Progenitor cell of endocrine pancreas (in vitro differentiated cells): ENCODE measurements at places on chromosomes 2 and 18. TPM values are rescaled to one million over a fixed set of nuclear protein-coding genes. Genes with fewer than 3 reads are reported as not detected.

DNA sequence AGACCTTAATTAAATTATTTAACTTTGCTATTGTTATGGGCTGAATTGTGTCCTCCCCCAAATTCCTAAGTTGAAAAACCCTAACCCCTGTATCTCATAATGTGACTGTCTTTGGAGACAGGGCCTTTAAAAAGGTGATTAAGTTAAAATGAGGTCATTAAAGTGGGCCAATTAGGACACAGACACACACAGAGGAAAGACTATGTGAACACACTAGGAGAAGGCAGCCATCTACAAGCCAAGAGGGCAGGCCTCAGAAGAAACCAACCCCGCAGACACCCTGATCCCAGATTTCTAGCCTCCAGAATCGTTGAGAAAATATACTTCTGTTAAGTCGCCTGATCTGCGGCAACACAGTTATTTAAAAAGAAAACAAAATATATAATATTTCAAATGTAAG lies 6.4 kb downstream of the STK17B start:
- no peak overlapping the region for H3K27ac ChIP-seq
- peaks cover 2% of the 10 kb centered on the region for H3K36me3 ChIP-seq
- no peak overlapping the region for H3K4me3 ChIP-seq
- H3K27me3 ChIP-seq: peaks cover under 1% of the 10 kb centered on the region
- DNase-seq: no peak

- no peak overlapping the region for H3K4me3 ChIP-seq
- H3K27me3 ChIP-seq: no peaks in the 10 kb centered on the region
- no peak for DNase-seq
- peak overlapping the region; percentile 97 for H3K27ac ChIP-seq
- H3K4me1 ChIP-seq: peaks cover 56% of the 10 kb centered on the region
- H3K36me3 ChIP-seq: no peaks in the 10 kb centered on the region
Measured at GRCh38 chr18:73896685-73897084, 250.9 kb downstream of the FBXO15 start.

Gene SNORC
- total RNA-seq: 1.8 and 2.8 TPM in 2 replicates

Gene CERKL
- total RNA-seq: 2.6 and 2.9 TPM in 2 replicates

- no peaks in the 10 kb centered on the region for H3K36me3 ChIP-seq
- DNase-seq: no peak
- H3K27me3 ChIP-seq: no peaks in the 10 kb centered on the region
- no peak overlapping the region for H3K27ac ChIP-seq
Measured at GRCh38 chr2:141906678-141907077, 224.1 kb downstream of the LRP1B start.

DNA sequence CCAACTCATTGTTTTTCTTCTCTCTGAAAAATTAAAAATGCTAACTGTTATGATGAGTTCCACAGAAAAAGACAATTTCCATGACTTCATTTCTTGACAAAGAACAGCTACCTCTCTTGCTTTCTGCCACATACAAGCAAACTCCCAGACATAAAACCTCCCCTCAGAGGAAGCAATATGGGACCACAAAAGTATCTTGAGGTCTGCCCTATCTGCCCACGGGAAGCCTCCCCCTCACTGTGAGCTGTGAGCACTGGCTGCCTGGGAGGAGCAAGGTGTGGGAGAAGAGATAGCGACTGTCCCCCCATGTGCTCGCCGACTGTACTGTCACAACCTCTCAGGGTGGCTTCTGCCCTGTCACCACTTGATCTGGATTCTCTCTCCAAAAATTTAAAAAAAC lies 69.7 kb upstream of the NRP2 start:
- no peak overlapping the region for H3K27ac ChIP-seq
- H3K4me1 ChIP-seq: peaks cover 9% of the 10 kb centered on the region
- H3K36me3 ChIP-seq: peaks cover 1% of the 10 kb centered on the region
- no peak overlapping the region for H3K4me3 ChIP-seq

Gene VIL1
- total RNA-seq: 281 and 305 TPM in 2 replicates

GRCh38 chr18:29912351-29912750 lies 1130.2 kb downstream of the DSC3 start:
- H3K36me3 ChIP-seq: no peaks in the 10 kb centered on the region
- H3K27ac ChIP-seq: no peak overlapping the region
- no peak overlapping the region for H3K4me3 ChIP-seq
- H3K4me1 ChIP-seq: no peaks in the 10 kb centered on the region
- no peaks in the 10 kb centered on the region for H3K27me3 ChIP-seq

DNA sequence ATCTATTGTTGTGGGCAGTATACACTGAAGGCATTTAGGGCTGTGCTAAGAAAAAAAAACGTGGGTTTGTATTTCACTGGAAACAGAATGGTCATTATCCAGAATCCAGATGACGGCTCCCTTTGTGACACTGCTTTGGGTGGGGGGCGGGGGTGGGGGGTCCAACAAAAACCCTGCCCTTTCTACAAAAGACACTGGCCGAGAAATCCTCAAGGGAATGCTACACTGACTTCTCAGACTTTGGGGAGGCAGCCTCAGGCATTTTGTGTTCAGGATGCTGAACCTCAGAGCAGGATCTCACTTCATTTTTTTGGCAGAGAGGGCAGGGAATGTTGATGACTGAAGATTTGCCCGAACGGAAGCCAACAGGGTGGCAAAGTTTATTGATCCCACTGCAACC lies 417.1 kb downstream of the HRH4 start:
- DNase-seq: no peak
- H3K4me3 ChIP-seq: no peak overlapping the region
- H3K27ac ChIP-seq: no peak overlapping the region
- H3K4me1 ChIP-seq: peaks cover 4% of the 10 kb centered on the region
- H3K36me3 ChIP-seq: no peaks in the 10 kb centered on the region

Gene LIPG
- 34.1 and 34.4 TPM in 2 replicates for total RNA-seq

Gene CFC1
- 27.7 and 30.9 TPM in 2 replicates for total RNA-seq

Gene TUBB6
- 7.2 and 10.7 TPM in 2 replicates for total RNA-seq

- no peaks in the 10 kb centered on the region for H3K4me1 ChIP-seq
- H3K27me3 ChIP-seq: no peaks in the 10 kb centered on the region
- H3K27ac ChIP-seq: no peak overlapping the region
- DNase-seq: no peak
- H3K36me3 ChIP-seq: peaks cover 15% of the 10 kb centered on the region
Measured at GRCh38 chr2:235820571-235820970, 326.7 kb downstream of the AGAP1 start.

DNA sequence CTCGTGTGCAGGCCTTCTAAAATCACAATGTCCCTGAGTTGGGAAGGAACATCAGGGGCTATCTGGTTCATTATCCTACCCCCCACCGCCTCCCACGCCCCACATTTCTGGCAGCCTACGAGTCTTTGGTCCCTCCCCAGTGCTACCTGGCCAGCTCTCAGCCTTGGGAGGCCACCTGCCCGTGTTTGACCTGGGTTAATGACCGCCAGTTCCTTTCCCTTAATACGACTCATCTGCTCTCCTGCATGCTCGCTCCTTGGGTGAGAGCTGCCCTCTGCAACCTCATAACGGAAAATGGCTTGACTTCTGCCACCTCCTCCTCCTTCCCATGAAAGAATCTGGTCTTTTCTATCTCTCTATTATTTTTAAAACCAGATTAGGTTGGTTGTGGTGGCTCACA lies 112.5 kb downstream of the NEDD4L start:
- no peak for DNase-seq
- H3K27ac ChIP-seq: peak overlapping the region; percentile 7
- H3K27me3 ChIP-seq: no peaks in the 10 kb centered on the region

Gene STRN
- total RNA-seq: 17.6 and 19.9 TPM in 2 replicates

GRCh38 chr2:96267159-96267971 lies 1.3 kb downstream of the CIAO1 start:
- DNase-seq: no peak
- peaks cover 9% of the 10 kb centered on the region for H3K36me3 ChIP-seq
- peaks cover 18% of the 10 kb centered on the region for H3K4me1 ChIP-seq
- no peaks in the 10 kb centered on the region for H3K27me3 ChIP-seq
- peak overlapping the region; percentile 90 for H3K27ac ChIP-seq

Gene IL1A
- total RNA-seq: 0.12 TPM in 1 of 2 replicates, not detected in the other

DNA sequence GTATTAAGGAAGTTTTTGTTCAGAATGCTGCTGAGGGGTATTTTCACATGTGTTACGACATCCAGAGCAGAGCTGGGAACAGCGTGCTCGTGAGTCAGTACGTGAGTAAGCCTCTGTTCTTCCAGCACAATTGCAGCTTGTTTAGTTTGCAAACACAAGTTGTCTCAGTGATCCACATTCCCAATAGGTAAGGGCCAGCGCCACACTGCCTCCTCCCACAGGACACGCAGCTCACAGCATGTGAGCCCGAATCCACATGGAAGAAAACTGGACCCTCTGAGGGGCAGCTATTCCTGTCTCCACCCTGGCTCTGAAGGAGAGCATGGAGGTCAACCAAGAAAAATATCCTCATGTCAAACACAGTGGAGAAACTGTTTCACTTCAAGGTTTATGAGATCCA lies 173.9 kb upstream of the PID1 start:
- H3K36me3 ChIP-seq: no peaks in the 10 kb centered on the region
- peaks cover 1% of the 10 kb centered on the region for H3K4me1 ChIP-seq
- H3K4me3 ChIP-seq: no peak overlapping the region
- H3K27me3 ChIP-seq: peaks cover 2% of the 10 kb centered on the region
- DNase-seq: no peak

- H3K27ac ChIP-seq: no peak overlapping the region
- no peaks in the 10 kb centered on the region for H3K4me1 ChIP-seq
- H3K36me3 ChIP-seq: no peaks in the 10 kb centered on the region
- H3K27me3 ChIP-seq: no peaks in the 10 kb centered on the region
- no peak for DNase-seq
Measured at GRCh38 chr2:82781176-82781915, 1677.7 kb downstream of the SUCLG1 start.

DNA sequence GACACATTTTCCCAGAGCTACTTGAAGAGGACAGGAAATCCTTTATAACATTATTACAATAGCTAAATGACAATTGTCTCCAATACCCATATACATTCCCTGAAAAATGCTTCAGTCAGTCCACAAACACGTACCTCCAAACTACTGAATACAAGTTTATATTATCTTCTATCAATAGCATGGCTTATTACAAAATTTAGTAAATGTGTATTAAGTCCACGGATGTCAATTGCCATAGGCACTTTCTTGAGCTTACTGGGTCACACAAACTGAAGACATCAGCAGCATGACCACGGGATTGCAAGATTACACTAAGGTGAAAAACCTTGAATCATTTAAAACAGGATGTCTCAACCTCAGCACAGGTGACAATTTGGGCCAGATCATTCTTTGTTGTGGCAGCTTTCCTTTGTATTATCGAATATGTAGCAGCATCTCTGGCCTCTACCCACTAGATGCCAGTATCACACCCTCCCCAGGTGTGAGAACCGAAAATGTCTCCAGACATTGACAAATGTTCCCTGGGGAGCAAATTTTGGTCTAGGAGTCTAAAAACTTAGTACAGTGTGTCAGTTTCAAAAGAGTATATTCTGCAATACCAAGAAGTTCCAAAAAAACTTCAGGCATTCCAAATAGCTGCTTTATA lies 1.4 kb downstream of the MBD2 start:
- DNase-seq: no peak
- H3K27ac ChIP-seq: peak overlapping the region; percentile 82
- peak overlapping the region; percentile 92 for H3K4me3 ChIP-seq
- no peaks in the 10 kb centered on the region for H3K36me3 ChIP-seq
- H3K4me1 ChIP-seq: peaks cover 28% of the 10 kb centered on the region

Gene CTAGE1
- not detected in 2 replicates for total RNA-seq

Gene PLEKHH2
- total RNA-seq: 9.0 and 10.4 TPM in 2 replicates

GRCh38 chr2:12262681-12263436 lies 453.9 kb upstream of the TRIB2 start:
- H3K4me1 ChIP-seq: no peaks in the 10 kb centered on the region
- DNase-seq: no peak
- H3K27me3 ChIP-seq: peaks cover 4% of the 10 kb centered on the region
- no peak overlapping the region for H3K27ac ChIP-seq
- H3K4me3 ChIP-seq: no peak overlapping the region

Gene LCT
- 0.19 TPM in 1 of 2 replicates, not detected in the other for total RNA-seq

Gene SCYGR4
- not detected in 2 replicates for total RNA-seq

GRCh38 chr2:237774811-237775553 lies 23.6 kb upstream of the RBM44 start:
- H3K36me3 ChIP-seq: peaks cover 45% of the 10 kb centered on the region
- DNase-seq: peak; percentile 48
- H3K4me3 ChIP-seq: no peak overlapping the region
- peak overlapping the region; percentile 35 for H3K27ac ChIP-seq
- H3K4me1 ChIP-seq: peaks cover 8% of the 10 kb centered on the region
- H3K27me3 ChIP-seq: no peaks in the 10 kb centered on the region

DNA sequence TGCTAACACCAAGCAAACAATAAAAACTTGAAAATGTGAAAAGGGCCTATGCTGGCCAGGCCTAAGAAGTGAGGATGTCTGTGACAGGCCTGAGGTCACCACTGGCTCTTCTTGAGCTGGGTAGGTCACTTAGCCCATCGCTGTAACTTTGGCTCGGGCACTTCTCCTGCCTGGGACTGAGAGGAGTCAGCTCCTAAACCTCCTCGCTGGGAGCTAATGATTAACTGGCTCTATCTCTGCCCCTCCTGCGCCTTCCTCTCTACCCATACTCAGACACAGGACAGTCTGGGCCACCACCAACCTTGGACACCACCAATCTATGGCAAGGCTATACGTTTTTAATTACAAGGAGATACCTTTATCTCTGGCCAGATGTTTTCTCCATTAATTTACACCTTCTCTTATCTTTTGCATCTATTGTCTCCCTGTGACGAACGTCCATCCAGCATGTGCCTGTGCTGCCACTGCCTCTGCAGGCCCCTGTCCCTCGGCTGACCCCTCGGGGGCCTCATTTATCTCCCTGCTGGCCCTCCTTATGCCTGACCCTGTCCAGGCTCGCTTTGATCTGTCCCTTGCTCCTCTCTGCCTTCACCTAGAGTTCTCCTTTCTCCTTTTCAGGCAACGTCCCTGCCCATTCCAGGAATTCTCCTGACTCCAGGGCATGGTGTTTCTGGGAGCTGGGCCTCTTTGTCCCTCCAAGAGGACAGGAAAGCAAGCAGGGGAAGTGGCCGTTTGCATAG lies 149.1 kb upstream of the GATA6 start:
- H3K27me3 ChIP-seq: no peaks in the 10 kb centered on the region
- H3K4me3 ChIP-seq: peak overlapping the region; percentile 5
- H3K36me3 ChIP-seq: peaks cover 3% of the 10 kb centered on the region

DNA sequence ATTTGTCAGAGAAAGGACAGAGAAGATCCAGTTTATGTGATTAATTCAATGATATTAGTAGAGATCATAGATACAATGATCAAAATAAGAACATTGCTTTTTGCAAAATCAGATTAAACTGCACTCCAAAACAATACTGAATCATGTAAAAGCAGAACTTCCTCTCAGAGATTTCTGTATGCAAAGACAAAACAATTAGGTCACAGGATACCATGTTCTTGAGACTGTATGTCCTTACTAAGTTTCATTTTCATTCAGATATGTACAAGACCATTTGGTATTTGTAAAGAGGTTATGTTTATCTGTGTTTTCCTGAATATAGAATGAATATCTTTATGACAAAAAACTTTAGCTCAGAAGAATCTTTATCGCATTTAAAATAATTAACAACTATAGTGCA lies 161.8 kb downstream of the DLGAP1 start:
- H3K4me1 ChIP-seq: peaks cover 15% of the 10 kb centered on the region
- H3K27ac ChIP-seq: no peak overlapping the region
- H3K27me3 ChIP-seq: no peaks in the 10 kb centered on the region
- no peaks in the 10 kb centered on the region for H3K36me3 ChIP-seq
- DNase-seq: no peak

- H3K27ac ChIP-seq: no peak overlapping the region
- peaks cover 14% of the 10 kb centered on the region for H3K4me1 ChIP-seq
- no peaks in the 10 kb centered on the region for H3K27me3 ChIP-seq
- H3K36me3 ChIP-seq: peaks cover 25% of the 10 kb centered on the region
- no peak for DNase-seq
- no peak overlapping the region for H3K4me3 ChIP-seq
Measured at GRCh38 chr2:119377993-119378345, 11.2 kb downstream of the DBI start.
